WTC11 (cell line): ENCODE measurements at places on chromosomes 1 and 21.

GRCh38 chr1:8015036-8015808 is 10.9 kb downstream of the ERRFI1 start:
- H3K4me1 ChIP-seq: peaks cover 54% of the 10 kb centered on the region
- H3K27me3 ChIP-seq: no peaks in the 10 kb centered on the region
- H3K4me3 ChIP-seq: no peak overlapping the region
- H3K27ac ChIP-seq: peak overlapping the region; percentile 87
- DNase-seq: no peak

- no peak overlapping the region for H3K4me3 ChIP-seq
- peaks cover 15% of the 10 kb centered on the region for H3K36me3 ChIP-seq
These were observed 57.9 kb upstream of the FMOD start for GRCh38 chr1:203408486-203409481.

- H3K27me3 ChIP-seq: no peaks in the 10 kb centered on the region
- DNase-seq: no peak
- peak overlapping the region; percentile 29; the same call in 1 of the 2 replicates for H3K27ac ChIP-seq
- H3K36me3 ChIP-seq: peaks cover 7% of the 10 kb centered on the region; the same call in 1 of the 2 replicates
- H3K4me3 ChIP-seq: no peak overlapping the region
These were observed 132.5 kb downstream of the SYT14 start for GRCh38 chr1:210070531-210070930.

GRCh38 chr1:179128520-179128919 is 46.6 kb downstream of the TOR3A start:
- no peak overlapping the region for H3K4me3 ChIP-seq
- no peaks in the 10 kb centered on the region for H3K4me1 ChIP-seq
- H3K36me3 ChIP-seq: peaks cover 17% of the 10 kb centered on the region
- H3K27me3 ChIP-seq: no peaks in the 10 kb centered on the region
- H3K27ac ChIP-seq: no peak overlapping the region
- DNase-seq: no peak

- peaks cover 1% of the 10 kb centered on the region for H3K36me3 ChIP-seq
- H3K4me1 ChIP-seq: peaks cover 4% of the 10 kb centered on the region; the same call in 1 of the 2 replicates
- no peak overlapping the region for H3K4me3 ChIP-seq
- no peaks in the 10 kb centered on the region; the same call in 1 of the 2 replicates for H3K27me3 ChIP-seq
- no peak for DNase-seq
These were observed 44.4 kb downstream of the HSF2BP start for GRCh38 chr21:43614839-43615238.

GRCh38 chr1:225479341-225479740 is 51.5 kb upstream of the LBR start:
- H3K27ac ChIP-seq: no peak overlapping the region
- H3K4me1 ChIP-seq: peaks cover 20% of the 10 kb centered on the region
- no peak overlapping the region for H3K4me3 ChIP-seq
- H3K27me3 ChIP-seq: peaks cover 4% of the 10 kb centered on the region
- DNase-seq: no peak
- H3K36me3 ChIP-seq: no peaks in the 10 kb centered on the region

GRCh38 chr1:203280061-203280460 is 25.3 kb upstream of the BTG2 start:
- no peak overlapping the region for H3K27ac ChIP-seq
- no peaks in the 10 kb centered on the region for H3K36me3 ChIP-seq
- peaks cover 21% of the 10 kb centered on the region for H3K27me3 ChIP-seq
- H3K4me3 ChIP-seq: no peak overlapping the region
- H3K4me1 ChIP-seq: peaks cover 12% of the 10 kb centered on the region

DNA sequence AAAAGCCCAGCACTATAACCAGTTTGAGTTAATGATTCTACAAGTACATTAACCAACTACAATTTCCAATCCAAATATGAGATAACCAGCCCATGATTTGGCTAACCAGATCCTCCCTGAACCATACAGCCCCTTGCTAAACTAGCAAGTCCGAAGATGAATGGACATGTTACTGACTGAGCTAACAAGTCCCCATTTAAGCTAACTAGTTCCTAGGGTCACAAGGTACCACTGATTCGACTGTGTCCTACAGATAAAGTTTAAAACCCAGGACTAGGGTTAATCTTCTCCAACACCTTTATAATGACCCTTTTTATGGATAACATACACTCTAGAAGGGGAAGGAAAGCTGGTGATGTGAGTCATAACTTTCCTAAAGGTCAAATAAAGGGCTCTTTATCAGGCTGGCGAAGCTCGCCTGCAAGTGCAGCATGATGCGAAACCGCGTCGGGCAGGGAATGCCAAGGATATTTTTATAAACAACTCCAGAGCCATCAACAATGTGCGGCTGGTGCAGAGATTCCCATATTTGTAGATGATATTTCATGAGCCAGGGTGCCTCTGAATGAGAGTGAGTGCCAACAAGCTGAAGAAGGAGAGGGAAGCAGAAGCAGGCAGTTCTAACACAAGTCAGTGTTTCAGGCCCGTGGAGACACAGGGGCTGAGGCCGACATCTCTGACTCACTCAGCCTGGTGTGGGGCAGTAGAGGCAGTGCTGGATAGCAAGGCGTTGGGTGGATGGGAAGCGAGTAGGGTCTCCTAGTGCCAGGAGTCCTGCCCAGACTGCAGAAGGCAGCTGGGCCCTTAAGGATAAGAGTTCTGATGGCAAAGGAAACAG is 75.6 kb upstream of the ROR1 start:
- H3K4me3 ChIP-seq: no peak overlapping the region
- no peaks in the 10 kb centered on the region for H3K27me3 ChIP-seq
- peaks cover 8% of the 10 kb centered on the region for H3K4me1 ChIP-seq
- H3K27ac ChIP-seq: no peak overlapping the region
- no peak for DNase-seq
- H3K36me3 ChIP-seq: no peaks in the 10 kb centered on the region

DNA sequence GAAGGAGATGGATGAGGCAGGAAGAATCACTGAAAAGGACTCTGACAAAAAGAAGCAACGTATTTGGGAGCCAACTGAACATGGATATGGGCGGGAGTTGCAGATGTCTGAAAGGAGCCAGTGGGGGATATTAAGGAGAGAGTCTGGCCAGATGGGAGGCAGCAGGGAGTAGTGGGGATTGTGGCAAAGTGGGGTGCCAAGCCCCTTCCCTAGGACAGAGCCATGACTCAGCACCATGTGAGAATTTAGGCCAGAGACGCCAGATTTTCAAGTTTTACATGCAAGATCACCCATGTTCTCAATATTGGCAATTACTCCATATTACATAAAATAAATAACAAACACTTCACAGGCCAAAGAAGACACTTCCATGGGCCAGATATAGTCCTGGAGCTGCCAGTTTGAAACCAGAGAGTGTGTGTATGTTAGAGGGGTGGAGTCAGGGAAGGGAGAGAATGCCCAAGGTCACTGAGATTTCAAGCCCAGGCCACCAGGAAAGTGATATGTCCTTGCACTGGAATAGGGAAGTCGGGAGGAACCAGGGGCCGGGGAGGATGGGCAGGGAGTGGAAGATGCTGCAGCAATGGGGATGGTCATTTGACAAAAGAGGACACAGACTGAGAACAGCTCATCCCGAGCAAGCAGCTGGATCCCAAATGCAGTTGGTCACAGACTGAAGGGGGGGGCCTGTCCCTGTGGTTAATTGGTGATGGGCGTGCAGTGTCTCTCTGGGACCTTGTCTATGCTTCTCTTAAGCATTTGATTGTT is 23.5 kb downstream of the TMEM51 start:
- H3K27ac ChIP-seq: no peak overlapping the region; the same call in 1 of the 2 replicates
- no peaks in the 10 kb centered on the region for H3K27me3 ChIP-seq
- H3K4me1 ChIP-seq: peaks cover 64% of the 10 kb centered on the region

GRCh38 chr1:240776237-240776636 is 164.3 kb upstream of the GREM2 start:
- H3K4me3 ChIP-seq: no peak overlapping the region
- H3K4me1 ChIP-seq: no peaks in the 10 kb centered on the region
- no peaks in the 10 kb centered on the region for H3K27me3 ChIP-seq
- no peak for DNase-seq
- no peak overlapping the region for H3K27ac ChIP-seq

- H3K36me3 ChIP-seq: no peaks in the 10 kb centered on the region
- H3K27ac ChIP-seq: no peak overlapping the region
- DNase-seq: no peak
- no peaks in the 10 kb centered on the region for H3K27me3 ChIP-seq
- H3K4me3 ChIP-seq: no peak overlapping the region
- peaks cover 37% of the 10 kb centered on the region for H3K4me1 ChIP-seq
These were observed 33.3 kb upstream of the ERG start for GRCh38 chr21:38531591-38531990.

- no peak overlapping the region for H3K4me3 ChIP-seq
- H3K27ac ChIP-seq: no peak overlapping the region
- H3K27me3 ChIP-seq: no peaks in the 10 kb centered on the region
These were observed 49.0 kb downstream of the TOMM20 start for GRCh38 chr1:235079443-235080296.

- peaks cover 15% of the 10 kb centered on the region for H3K4me1 ChIP-seq
- no peak overlapping the region for H3K4me3 ChIP-seq
- no peak overlapping the region for H3K27ac ChIP-seq
These were observed 3.0 kb downstream of the TTC13 start for GRCh38 chr1:230975636-230976035.

GRCh38 chr1:205701891-205702290 is 21.6 kb upstream of the SLC45A3 start:
- no peak overlapping the region for H3K4me3 ChIP-seq
- H3K27me3 ChIP-seq: no peaks in the 10 kb centered on the region
- peaks cover 17% of the 10 kb centered on the region for H3K4me1 ChIP-seq
- DNase-seq: no peak

- H3K27me3 ChIP-seq: no peaks in the 10 kb centered on the region
- H3K4me3 ChIP-seq: no peak overlapping the region
- H3K27ac ChIP-seq: no peak overlapping the region
These were observed 25.3 kb downstream of the TFF3 start for GRCh38 chr21:42289926-42290325.

DNA sequence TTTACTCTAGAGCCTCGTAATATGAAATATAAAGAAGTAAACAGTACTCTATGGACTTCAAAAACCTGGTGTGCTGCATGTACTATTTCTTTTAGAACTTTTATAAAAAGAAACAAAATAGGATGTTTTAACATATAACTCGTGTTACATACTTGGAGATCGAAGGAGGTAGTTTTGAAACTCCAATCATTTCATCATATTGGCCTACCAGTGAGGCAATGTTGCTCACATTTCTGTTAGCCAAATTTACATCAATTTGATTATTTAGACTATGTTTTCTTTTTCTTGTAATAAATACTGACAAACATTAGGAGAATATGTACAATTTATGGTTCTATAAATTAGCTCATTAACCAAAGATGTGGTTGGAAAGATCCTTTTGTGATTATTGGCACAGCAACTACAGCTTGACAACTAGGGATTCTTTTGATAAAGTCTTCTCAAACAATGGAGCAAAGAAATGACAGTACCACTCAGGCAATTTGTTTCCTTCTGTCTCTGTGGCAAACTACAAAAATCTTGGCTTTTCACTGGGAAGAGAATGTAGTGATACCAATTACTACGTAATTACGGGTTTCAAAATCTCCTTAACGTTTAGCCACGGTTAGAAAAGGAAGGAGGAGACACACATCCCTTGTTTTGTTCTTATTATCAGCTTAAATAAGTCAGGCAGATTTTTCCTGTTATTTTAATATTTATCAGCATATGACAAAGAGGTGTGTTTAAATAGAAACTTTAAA is 266.6 kb upstream of the SGIP1 start:
- no peak for DNase-seq
- no peaks in the 10 kb centered on the region for H3K27me3 ChIP-seq
- H3K27ac ChIP-seq: no peak overlapping the region
- peaks cover 57% of the 10 kb centered on the region for H3K4me1 ChIP-seq
- H3K36me3 ChIP-seq: no peaks in the 10 kb centered on the region
- no peak overlapping the region for H3K4me3 ChIP-seq

- H3K36me3 ChIP-seq: no peaks in the 10 kb centered on the region
- no peak overlapping the region for H3K4me3 ChIP-seq
- H3K4me1 ChIP-seq: no peaks in the 10 kb centered on the region
- DNase-seq: no peak
- H3K27me3 ChIP-seq: peaks cover 10% of the 10 kb centered on the region
These were observed 14.8 kb upstream of the PSMA5 start for GRCh38 chr1:109441069-109441468.

GRCh38 chr1:119112791-119113190 is 27.7 kb downstream of the WARS2 start:
- DNase-seq: no peak
- no peak overlapping the region for H3K4me3 ChIP-seq
- no peak overlapping the region for H3K27ac ChIP-seq
- peaks cover 20% of the 10 kb centered on the region for H3K4me1 ChIP-seq
- H3K36me3 ChIP-seq: no peaks in the 10 kb centered on the region

DNA sequence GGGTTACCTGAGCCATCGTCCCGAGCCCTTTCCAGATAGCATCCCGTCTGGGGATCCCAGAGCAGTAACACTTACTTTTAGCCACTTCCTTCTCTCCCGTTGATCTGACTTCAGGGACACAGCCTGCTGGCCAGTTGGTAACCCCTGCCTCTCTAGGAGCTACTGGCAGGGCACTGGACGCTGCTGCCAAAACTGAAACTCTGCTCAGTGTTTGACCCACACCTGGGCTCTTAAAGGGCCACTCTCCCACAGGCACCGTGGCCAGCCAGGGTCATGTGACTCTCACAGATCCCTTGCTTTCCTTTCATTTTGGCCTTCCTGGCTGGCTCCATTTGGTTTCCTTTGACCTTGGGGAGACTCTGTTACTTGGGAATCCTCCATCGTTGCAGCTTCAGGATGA is at the start of gene PIGR:
TSS of gene PIGR (minus strand) at position 206 of the 400 bp plus-strand sequence. CDS start 5,935 bp downstream, outside the sequence.
- no peak within 1 kb of the TSS for H3K27ac ChIP-seq
- H3K36me3 ChIP-seq: no peaks in the 10 kb centered on the region
- H3K4me3 ChIP-seq: no peak within 1 kb of the TSS

DNA sequence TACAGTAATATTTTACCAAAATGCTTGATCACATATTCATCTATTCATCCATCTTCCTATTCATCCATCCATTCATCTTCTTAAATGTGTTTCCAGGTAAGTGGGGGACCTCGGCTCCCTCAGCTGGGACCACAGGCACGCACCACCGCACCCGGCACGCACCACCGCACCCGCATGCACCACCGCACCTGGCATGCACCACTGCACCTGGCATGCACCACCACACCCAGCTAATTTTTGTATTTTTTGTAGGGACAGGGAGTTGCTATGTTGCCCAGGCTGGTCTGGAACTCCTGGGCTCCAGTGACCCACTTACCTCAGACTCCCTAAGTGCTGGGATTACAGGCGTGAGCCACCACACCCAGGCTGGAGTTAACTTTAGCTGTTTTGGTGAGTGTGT is 21.2 kb downstream of the ACTRT2 start:
- no peaks in the 10 kb centered on the region for H3K36me3 ChIP-seq
- H3K27ac ChIP-seq: no peak overlapping the region
- no peak overlapping the region for H3K4me3 ChIP-seq
- no peaks in the 10 kb centered on the region for H3K4me1 ChIP-seq
- H3K27me3 ChIP-seq: peaks cover 5% of the 10 kb centered on the region; the same call in 1 of the 2 replicates
- no peak for DNase-seq

- H3K4me1 ChIP-seq: peaks cover 21% of the 10 kb centered on the region
- no peaks in the 10 kb centered on the region for H3K36me3 ChIP-seq
- no peak for DNase-seq
These were observed 931 bp upstream of the MXRA8 start for GRCh38 chr1:1359308-1359663.

GRCh38 chr1:100353988-100354387 is 1.7 kb downstream of the CDC14A start:
- H3K27me3 ChIP-seq: no peaks in the 10 kb centered on the region; the same call in 1 of the 2 replicates
- H3K36me3 ChIP-seq: no peaks in the 10 kb centered on the region
- peaks cover 32% of the 10 kb centered on the region for H3K4me1 ChIP-seq
- peak overlapping the region; percentile 98 for H3K4me3 ChIP-seq
- no peak overlapping the region for H3K27ac ChIP-seq

GRCh38 chr1:184801503-184801902 is 46.8 kb upstream of the EDEM3 start:
- DNase-seq: no peak
- H3K4me3 ChIP-seq: no peak overlapping the region
- no peaks in the 10 kb centered on the region for H3K36me3 ChIP-seq
- peaks cover 3% of the 10 kb centered on the region; the same call in 1 of the 2 replicates for H3K4me1 ChIP-seq
